Neuronal stem cell (in vitro differentiated cells): ENCODE measurements at places on chromosomes 6 and 20.

- H3K27me3 ChIP-seq: no peaks in the 10 kb centered on the region
- H3K36me3 ChIP-seq: peaks cover 2% of the 10 kb centered on the region
- no peak overlapping the region for H3K4me3 ChIP-seq
- no peak for DNase-seq
- no peak overlapping the region for H3K27ac ChIP-seq
Measured at GRCh38 chr6:80143419-80143937, 37.0 kb downstream of the BCKDHB start.

DNA sequence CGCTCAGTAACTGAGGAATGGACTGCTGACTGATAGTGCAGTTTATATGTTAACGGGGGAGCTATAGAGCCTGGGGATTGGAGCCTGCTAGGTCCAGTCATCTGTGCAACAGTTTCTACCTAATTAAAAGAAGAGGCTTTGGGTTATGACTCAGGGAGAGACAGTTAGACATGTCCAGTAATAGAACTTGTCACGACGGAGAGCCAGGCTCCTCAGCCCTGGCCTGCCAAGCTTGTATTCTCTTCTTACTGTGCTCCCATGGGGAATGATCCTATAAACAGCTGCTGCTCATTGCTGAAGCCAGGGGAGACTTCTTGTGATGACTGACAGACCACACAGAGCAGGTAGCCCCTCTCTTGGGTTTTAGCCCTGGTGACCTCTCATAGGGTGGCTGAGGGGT lies 69.3 kb downstream of the SYNJ2 start:
- no peak overlapping the region for H3K27ac ChIP-seq
- H3K4me3 ChIP-seq: no peak overlapping the region
- DNase-seq: no peak
- no peaks in the 10 kb centered on the region for H3K4me1 ChIP-seq
- H3K27me3 ChIP-seq: no peaks in the 10 kb centered on the region
- H3K36me3 ChIP-seq: no peaks in the 10 kb centered on the region

- H3K36me3 ChIP-seq: no peaks in the 10 kb centered on the region
- DNase-seq: no peak
- no peak overlapping the region for H3K27ac ChIP-seq
- H3K27me3 ChIP-seq: no peaks in the 10 kb centered on the region
Measured at GRCh38 chr20:59351157-59352040, 51.0 kb downstream of the EDN3 start.

DNA sequence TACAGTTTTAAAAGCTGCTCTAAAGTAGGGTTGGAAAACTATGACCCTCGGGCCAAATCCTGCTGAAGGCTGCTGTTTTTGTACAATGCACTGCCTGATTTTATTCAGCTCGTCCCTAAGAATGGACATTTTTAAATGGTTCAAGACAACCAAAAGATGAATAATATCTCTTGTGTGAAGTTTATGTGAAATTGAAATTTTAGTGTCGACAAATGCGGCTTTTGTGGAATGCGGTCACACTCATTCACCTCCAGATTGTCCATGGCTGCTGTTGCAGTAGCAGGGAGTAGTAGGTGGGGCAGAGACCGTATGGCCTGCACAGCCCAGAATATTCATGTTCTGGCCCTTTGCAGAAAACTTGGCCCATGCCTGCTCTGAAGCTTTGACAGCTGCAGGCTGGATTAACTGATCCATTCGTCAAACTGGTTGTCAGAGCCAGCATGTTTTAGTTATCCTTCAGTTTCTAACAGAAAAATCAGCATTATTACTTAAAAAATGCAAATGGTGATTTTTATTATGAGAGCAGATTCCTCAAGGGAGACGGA lies 91.6 kb downstream of the PSMG4 start:
- H3K4me3 ChIP-seq: no peak overlapping the region
- H3K4me1 ChIP-seq: peaks cover 25% of the 10 kb centered on the region

DNA sequence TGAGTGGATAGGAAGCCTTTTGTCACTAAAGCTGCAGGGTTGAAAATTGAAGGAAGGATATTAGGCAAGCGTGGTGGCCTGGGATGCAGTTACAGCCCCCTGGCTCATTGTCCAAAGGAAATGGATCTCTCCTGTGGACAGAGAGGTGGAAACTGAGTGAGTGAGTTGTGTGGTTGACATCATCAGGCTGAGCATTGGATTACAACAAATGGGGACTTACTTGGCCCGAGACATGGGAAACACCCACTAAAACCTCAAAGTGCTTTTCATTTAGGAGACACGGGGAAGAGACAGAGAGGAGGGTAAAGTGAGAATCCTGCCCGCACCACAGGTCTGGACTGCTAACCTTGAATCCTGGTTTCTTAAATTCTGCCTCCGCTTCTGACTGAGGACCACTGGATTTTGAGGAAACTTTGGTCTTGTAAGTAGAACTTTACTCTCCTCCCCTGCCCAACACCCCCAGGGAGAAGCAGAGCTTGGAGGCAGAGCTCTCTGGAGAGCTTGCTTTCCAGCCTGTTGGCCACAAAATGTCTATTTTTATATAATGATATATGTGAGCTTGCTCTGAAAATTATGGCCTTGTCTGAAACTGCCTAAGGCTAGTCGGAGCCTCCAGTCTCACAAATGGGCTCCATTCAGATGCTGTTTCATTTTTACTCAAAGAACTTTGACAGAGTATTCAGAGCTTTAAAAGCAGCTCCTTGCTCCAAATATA lies at the start of gene PKIG:
Gene PKIG (plus strand): TSS at position 269 of the 715 bp plus-strand sequence. CDS start 31,978 bp downstream, outside the sequence.
- H3K4me3 ChIP-seq: peak within 1 kb of the TSS; percentile 5
- peak; percentile 26 for DNase-seq
- H3K36me3 ChIP-seq: peaks cover 2% of the 10 kb centered on the region
- no peaks in the 10 kb centered on the region for H3K27me3 ChIP-seq
- peak within 1 kb of the TSS; percentile 63 for H3K27ac ChIP-seq

DNA sequence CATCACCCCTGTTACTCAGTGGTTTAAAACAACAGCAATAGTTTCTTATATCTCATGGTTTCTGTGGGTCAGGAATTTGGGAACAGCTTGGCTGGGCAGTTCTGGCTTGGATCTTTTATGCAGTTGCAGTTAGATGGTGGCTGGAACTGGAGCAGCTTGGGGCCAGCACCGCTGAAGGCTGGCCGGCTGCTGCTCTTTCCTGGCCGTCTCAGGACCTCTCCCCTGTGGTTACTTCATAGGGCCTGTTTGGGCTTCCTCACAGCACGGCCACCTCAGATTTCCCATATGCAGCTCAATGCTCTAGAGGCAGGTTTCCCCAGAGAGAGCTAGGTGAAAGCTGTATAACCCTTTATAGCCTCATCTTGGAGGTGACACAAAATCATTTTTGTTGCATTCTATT lies 15.6 kb downstream of the PKIG start:
- H3K27ac ChIP-seq: no peak overlapping the region
- DNase-seq: no peak
- no peak overlapping the region for H3K4me3 ChIP-seq
- H3K4me1 ChIP-seq: peaks cover 15% of the 10 kb centered on the region
- no peaks in the 10 kb centered on the region for H3K36me3 ChIP-seq

- H3K4me1 ChIP-seq: peaks cover 2% of the 10 kb centered on the region
- no peak for DNase-seq
- peaks cover 51% of the 10 kb centered on the region for H3K36me3 ChIP-seq
- H3K27me3 ChIP-seq: no peaks in the 10 kb centered on the region
Measured at GRCh38 chr20:47622118-47622665, 120.5 kb downstream of the NCOA3 start.

DNA sequence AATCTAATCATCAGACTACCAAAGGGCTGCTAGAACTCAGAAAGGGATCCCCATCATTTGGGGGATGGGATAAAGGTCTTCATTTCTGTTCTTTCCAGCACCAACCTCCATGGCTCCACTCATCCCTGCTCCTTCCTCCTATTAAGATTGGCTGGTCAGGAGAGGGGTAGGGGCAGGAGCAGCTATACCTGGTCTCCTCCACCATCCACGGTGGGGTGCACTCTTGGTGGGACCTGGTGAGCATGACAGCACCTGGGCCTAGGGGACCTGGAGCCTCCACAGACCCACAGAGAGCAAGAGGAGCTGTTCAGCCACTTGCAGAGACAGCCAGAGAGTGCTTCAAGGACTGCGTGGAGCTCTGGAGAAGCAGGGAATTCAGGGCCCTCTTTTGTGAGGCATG lies 6.1 kb upstream of the ULBP2 start:
- H3K27me3 ChIP-seq: peaks cover 62% of the 10 kb centered on the region
- no peaks in the 10 kb centered on the region for H3K36me3 ChIP-seq
- H3K4me1 ChIP-seq: peaks cover 3% of the 10 kb centered on the region
- H3K4me3 ChIP-seq: no peak overlapping the region
- DNase-seq: no peak
- H3K27ac ChIP-seq: no peak overlapping the region

DNA sequence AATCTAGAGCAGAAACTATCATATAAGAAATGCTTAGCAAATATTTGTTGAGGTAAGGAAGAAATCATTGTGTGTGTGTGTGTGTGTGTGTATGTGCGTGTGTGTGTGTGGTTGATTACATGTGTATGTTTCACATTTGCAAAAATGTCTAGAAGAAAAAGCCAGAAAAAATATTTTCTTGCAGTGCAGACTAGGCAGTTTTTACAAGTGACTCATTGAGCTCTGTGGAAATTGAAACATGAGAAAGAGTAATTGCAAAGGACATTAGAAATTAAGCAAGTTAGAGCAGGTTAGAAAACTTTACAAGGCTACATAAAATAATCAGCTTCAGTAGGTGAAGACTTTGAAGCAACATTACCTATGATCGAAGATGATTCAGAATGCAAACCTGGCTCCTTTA lies 669.0 kb upstream of the EYS start:
- H3K4me1 ChIP-seq: no peaks in the 10 kb centered on the region
- no peaks in the 10 kb centered on the region for H3K27me3 ChIP-seq
- H3K4me3 ChIP-seq: no peak overlapping the region
- no peaks in the 10 kb centered on the region for H3K36me3 ChIP-seq
- DNase-seq: no peak

DNA sequence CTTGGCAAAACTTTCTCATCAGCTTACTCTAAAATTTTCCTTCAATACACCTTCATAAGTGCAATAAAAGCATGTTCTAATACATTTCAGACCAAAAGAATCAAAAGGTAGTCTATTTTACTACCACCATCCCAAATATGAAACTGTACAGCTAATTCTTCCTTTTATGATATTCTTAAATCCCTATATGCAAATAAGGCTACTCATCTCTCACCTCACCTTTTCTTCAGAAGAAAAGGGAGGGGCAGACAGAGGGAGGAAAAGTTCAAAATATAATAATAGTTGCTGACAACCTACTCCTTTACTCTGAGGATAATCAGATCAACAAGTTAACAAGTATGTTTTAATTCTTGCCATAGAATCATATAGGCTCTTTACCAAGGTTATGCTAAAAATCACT lies 7.4 kb downstream of the C6orf120 start:
- no peak overlapping the region for H3K27ac ChIP-seq
- peaks cover 1% of the 10 kb centered on the region for H3K4me1 ChIP-seq
- DNase-seq: no peak
- H3K36me3 ChIP-seq: peaks cover 97% of the 10 kb centered on the region
- H3K4me3 ChIP-seq: no peak overlapping the region

- DNase-seq: no peak
- no peak overlapping the region for H3K27ac ChIP-seq
- H3K27me3 ChIP-seq: no peaks in the 10 kb centered on the region
- peaks cover 19% of the 10 kb centered on the region for H3K4me1 ChIP-seq
Measured at GRCh38 chr20:43770342-43770741, 43.5 kb upstream of the GTSF1L start.

DNA sequence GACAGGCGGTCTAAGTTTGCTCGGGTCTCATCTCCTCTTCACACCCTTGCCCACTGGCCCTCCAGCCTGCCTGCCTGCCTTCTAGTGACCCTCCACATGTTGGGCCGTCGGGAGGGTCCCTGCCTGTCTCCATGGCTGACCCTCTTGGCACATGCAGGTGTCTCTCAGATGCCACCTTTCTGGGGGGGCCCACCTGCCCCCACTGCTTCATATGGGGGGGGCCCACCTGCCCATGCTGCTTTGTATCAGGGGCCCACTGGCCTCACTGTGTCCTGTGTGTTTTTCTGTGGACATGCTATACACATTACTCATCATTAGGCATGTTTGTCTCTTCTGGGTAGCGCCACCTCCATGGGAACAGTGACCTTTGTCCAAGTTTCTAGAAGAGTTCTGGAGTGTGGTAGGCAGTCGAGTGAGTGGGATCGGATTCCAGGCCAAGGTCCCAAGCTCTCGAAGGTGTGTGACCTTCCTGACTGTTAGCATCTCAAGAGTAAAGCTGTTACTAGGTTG lies 40.4 kb upstream of the KIF25 start:
- no peak for DNase-seq
- H3K4me1 ChIP-seq: no peaks in the 10 kb centered on the region
- no peak overlapping the region for H3K4me3 ChIP-seq
- peaks cover 12% of the 10 kb centered on the region for H3K36me3 ChIP-seq

- no peaks in the 10 kb centered on the region for H3K36me3 ChIP-seq
- H3K27me3 ChIP-seq: no peaks in the 10 kb centered on the region
- H3K4me3 ChIP-seq: no peak overlapping the region
- peaks cover 2% of the 10 kb centered on the region for H3K4me1 ChIP-seq
- no peak overlapping the region for H3K27ac ChIP-seq
Measured at GRCh38 chr6:34027939-34028441, 117.9 kb downstream of the GRM4 start.

DNA sequence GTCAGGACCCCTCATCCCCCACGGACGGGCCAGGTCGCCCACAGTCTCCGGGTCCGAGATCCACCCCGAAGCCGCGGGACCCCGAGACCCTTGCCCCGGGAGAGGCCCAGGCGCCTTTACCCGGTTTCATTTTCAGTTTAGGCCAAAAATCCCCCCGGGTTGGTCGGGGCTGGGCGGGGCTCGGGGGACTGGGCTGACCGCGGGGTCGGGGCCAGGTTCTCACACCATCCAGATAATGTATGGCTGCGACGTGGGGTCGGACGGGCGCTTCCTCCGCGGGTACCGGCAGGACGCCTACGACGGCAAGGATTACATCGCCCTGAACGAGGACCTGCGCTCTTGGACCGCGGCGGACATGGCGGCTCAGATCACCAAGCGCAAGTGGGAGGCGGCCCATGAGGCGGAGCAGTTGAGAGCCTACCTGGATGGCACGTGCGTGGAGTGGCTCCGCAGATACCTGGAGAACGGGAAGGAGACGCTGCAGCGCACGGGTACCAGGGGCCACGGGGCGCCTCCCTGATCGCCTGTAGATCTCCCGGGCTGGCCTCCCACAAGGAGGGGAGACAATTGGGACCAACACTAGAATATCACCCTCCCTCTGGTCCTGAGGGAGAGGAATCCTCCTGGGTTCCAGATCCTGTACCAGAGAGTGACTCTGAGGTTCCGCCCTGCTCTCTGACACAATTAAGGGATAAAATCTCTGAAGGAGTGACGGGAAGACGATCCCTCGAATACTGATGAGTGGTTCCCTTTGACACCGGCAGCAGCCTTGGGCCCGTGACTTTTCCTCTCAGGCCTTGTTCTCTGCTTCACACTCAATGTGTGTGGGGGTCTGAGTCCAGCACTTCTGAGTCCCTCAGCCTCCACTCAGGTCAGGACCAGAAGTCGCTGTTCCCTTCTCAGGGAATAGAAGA lies 978 bp downstream of the HLA-A start:
- DNase-seq: no peak
- no peaks in the 10 kb centered on the region for H3K4me1 ChIP-seq
- no peaks in the 10 kb centered on the region for H3K36me3 ChIP-seq
- H3K27me3 ChIP-seq: no peaks in the 10 kb centered on the region
- peak overlapping the region; percentile 93 for H3K4me3 ChIP-seq

DNA sequence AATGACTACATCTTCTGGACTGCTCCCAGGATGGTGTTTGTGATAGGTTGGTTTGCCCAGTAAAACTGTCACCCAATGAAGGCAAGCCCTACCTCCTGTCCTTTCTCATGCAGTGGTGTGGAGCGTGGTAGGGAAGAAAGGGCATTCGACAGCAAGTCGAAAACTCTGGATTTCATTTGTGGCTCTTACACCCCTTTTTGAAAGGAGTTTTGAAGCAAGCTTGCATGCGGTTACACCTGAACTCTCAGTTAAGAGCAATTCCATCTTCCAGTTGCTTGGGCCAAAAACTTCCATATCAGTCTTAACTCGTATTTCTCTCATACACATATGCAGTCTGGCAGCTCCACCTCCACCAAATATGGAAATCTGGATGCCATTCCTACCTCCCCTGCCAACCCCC lies 19.7 kb upstream of the SLC22A2 start:
- no peak overlapping the region for H3K4me3 ChIP-seq
- H3K27me3 ChIP-seq: peaks cover 4% of the 10 kb centered on the region
- DNase-seq: no peak
- H3K4me1 ChIP-seq: no peaks in the 10 kb centered on the region
